ENCODE measurements at places on chromosomes 4 and X.

GRCh38 chrX:16638533-16638932 is 11.4 kb upstream of the S100G start:
- DNase-seq, result no peak

DNA sequence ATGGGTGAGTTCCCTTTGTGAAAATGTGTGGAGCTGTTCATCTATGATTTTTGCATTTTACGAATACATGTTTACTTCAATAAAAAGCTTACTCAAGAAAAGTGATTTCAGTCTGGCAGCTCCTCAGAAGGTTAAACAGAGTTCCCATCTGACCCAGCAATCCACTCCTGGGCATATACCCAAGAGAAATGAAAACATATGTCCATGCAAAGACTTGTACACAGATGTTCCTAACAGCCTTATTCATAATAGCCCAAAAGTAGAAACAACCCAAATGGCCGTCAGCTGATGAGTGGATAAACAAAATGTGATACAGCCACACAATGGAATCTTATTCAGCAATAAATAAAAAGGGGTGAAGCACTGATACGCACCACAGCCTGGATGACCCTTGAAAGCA is 20.8 kb downstream of the CLCN4 start:
- DNase-seq, result no peak

DNA sequence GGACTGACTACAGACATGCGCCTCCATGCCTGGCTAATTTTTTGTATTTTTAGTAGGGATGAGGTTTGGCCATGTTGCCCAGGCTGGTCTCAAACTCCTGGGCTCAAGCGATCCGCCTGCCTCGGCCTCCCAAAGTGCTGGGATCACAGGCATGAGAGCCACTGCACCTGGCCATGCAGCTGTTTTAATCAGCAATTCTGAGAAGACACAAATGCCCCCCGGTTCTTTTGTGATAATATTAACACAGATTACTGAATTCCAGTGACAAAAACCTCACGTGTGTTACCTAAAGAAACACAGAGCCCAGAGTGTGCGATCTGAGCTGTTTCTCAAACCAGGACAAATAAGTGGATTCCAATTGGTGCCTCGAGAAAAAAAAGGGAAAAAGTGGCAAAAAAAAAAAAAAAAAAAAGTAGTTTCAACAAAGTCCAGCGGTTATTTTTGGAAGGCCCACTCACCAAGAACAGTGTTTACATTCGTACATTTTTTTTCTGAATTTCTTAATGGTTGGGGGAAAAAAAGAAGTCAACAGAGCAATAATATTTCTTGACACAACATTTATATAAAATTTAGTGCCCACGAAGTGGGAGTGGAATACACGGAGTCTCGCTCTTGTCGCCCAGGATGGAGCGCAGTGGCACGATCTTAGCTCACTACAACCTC is 17.2 kb downstream of the DHRSX start:
- DNase-seq, result no peak

DNA sequence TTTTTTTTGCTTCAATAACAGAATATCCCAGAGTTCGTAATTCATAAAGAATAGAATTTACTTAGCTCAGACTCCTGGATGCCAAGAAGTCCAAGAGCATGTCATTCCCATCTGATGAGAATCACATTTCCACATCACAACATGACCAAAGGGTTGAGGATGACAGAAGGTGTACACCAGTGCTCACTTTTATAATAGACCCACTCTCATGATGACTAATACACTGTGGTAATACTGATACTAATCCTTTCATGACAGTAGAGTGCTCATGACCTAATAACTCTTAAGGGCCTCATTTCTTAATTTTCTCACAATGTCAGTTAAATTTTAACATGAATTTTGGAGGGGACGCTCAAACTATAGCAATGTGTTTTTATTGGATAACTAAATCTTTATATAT is 69.2 kb downstream of the ZNF732 start:
- DNase-seq, result no peak

DNA sequence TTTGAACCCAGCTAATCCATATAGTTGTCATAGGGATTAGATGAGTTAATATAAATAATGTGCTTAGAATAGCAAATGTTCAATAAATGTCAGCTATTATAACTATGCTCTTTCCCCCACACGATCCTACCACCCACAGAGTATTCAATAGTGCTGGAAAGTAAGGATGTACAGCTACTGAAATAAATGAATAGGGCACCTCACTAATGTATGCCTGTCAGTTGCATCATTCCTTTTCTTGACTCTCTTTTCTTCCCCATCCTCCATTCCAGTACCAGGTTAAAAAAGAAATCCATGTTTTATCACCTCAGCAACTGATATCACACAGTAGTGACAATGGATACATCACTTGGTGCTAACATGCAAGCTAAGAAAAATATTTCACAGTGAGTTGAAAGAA is 42.8 kb upstream of the GPM6B start:
- no peak for DNase-seq

GRCh38 chr4:27027428-27027827 is 166.8 kb downstream of the STIM2 start:
- no peak for DNase-seq

DNA sequence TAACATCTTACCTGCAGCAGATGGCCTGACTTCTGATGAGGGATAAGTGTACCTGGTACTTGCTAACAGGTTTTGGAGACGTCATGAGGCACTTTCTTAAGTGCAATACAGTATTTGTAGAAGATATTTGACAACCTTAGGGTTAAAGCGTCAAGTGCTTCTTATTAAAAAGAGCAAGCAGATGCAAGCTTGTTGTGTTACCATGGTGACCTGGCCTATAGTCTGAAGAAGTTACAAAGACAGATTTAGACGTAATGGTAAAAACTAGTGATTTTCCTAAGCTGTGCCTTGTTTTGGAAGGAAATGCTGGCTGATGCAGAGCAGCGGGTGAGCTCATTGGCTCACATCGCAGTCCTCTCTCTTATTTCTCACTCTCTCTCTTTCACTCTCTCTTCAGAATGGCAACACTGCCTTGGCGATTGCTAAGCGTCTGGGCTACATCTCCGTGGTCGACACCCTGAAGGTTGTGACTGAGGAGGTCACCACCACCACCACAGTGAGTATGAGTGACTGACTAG is 243.6 kb downstream of the ANK2 start:
- peak; percentile 36 for DNase-seq

DNA sequence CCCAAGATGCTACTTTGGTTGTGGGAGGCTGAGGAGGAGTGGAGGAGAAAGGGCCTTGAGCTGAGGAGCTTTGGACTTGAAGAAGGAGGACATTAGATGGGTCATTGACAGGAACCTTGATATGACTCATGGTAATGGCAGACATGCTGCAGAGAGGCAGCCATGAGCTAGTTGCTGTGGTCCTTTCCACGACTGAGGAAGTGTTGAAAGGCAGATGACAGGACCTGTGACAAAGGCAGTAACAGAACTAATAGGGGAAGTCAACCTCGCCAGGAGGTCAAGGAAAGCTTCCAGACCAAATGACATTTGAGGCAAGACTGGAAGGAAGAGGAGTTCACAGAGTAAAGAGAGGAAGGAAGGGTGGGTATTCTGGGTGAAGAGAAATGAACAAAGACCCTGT is 7.6 kb upstream of the XPNPEP2 start:
- no peak for DNase-seq

GRCh38 chr4:48462363-48462762 is 20.8 kb upstream of the SLC10A4 start:
- DNase-seq, result no peak

DNA sequence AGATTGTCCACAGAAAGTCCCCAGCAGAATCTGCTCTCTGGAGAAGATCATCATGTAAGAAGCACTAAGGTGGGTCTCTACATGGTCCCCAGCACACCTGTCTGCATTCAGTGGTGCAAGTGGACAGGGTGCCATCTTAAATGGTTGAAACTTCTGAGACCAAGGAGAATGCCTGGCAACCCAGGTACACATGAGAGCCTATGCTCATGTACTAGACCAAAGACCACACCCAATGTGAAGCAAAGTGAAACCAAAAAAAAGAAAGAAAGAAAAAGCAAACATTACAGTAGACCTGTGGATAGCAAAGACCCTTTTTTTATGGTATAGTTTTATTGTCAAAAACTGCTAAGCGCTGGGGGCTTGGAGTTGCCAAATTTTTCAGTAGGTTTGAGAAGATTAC is 15.0 kb downstream of the CD40LG start:
- no peak for DNase-seq

GRCh38 chr4:14726877-14727361 is 275.4 kb upstream of the CPEB2 start:
- peak; percentile 55 for DNase-seq

DNA sequence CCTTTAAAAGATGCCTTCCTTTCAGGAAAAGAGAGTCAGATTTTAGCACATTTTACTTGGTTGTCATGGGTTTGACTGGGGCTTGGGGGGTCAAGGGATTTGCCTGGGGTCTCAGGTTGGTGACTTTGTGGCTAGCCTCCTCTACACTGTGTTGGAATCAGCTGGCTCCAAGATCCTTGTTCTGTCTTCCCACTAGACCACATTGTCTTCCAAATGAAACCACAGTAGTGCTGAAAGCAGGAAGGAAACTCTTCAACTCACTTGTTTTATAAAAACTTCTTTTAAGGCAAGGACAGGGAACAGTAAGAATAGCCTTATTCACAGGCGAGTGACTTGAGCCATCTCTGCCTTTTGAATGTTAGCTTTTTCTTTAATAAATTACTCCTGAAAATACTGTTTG is 37.0 kb upstream of the OTUD4 start:
- DNase-seq, result no peak

DNA sequence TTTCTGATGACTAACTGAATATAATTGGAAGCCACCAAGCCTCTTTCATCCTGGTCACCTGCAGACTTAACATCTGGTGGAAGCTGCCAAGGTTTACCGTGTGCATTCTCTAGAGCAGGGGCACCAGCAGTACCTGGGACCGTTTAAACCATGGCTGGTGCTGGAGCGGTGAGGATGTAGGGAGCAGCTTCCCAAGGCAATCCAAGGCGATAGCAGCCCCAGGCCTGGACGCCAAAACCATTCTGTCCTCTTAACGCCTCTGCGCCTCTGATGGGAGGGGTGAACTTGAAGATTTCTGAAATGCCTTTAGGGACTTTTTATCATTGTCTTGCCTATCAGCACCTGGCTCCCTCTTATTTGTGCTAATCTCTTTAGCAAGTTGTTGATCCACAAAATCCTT is 37.3 kb upstream of the SPANXN2 start:
- no peak for DNase-seq

- DNase-seq, result no peak
Observed at GRCh38 chr4:150997141-150997540, 17.9 kb downstream of the LRBA start.

- DNase-seq, result peak; percentile 40
Observed at GRCh38 chrX:129679901-129680300, 25.1 kb upstream of the APLN start.

GRCh38 chrX:40149286-40150175 is 51.8 kb upstream of the BCOR start:
- no peak for DNase-seq

GRCh38 chr4:80196922-80197573 is at the start of gene PRDM8:
Gene PRDM8 (plus strand): TSS chr4:80197503. CDS start chr4:80200081, 2,578 bp downstream.
- DNase-seq, result peak; percentile 56

DNA sequence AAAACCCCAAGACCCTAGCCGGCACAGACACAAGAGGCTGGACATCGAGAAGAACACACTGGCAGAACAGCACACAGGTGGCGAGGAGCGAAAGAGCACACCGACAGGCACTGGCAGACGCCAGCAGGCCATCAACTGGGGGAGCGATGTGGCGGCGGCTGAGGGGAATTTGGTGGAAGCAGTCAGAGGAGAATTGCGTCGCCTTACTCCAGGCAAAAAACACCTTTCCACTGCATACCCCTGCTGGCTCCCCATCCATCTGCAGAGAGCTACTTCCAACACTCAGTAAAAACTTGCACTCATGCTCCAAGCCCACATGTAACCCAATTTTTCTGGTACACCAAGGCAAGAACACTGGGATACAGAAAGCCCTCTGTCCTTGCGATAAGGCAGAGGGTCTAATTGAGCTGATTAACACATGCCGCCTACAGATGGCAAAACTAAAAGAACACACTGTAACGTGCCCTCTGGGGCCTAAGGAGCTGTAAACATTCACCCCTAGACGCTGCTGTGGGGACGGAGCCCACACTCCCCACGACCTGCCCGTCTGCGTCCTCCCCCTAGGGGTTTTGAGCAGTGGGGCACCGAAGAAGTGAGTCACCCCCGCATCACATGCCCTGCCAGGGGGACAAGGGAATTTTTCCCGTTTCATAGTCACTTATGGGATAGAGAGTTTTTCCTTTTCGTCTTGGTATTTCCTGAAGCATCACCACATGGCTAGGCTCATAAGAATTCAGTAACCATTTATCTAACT is 262.3 kb downstream of the KCTD8 start:
- peak; percentile 2 for DNase-seq

GRCh38 chrX:5380426-5380825 is 848.2 kb downstream of the NLGN4X start:
- DNase-seq, result no peak

- DNase-seq, result no peak
Observed at GRCh38 chrX:127574829-127575228, 477.4 kb downstream of the ACTRT1 start.

DNA sequence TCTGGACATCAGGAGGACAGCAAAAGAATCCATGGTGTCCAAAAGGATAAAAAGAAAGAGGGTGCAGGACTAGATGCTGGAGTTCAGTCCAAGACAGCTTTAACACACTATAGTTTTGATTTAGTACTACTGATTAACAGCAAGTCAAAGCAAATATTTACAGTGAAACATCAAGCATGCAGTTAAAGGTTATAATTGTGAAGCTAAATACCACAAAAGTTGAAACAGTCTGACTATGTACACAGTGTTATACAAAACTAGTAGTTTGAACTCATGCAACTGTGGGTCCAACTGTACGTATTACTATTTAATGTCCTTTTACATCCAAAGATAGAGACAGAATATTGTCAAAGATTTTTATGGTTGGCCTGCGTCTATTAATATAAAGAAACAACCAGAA is 57.6 kb downstream of the CHIC2 start:
- no peak for DNase-seq

- no peak for DNase-seq
Observed at GRCh38 chr4:10118048-10119004, 1.7 kb upstream of the WDR1 start.

GRCh38 chrX:64169988-64170387 is 35.5 kb downstream of the AMER1 start:
- no peak for DNase-seq

- DNase-seq, result peak; percentile 80
Observed at GRCh38 chrX:20547611-20548051, 280.9 kb upstream of the RPS6KA3 start.

DNA sequence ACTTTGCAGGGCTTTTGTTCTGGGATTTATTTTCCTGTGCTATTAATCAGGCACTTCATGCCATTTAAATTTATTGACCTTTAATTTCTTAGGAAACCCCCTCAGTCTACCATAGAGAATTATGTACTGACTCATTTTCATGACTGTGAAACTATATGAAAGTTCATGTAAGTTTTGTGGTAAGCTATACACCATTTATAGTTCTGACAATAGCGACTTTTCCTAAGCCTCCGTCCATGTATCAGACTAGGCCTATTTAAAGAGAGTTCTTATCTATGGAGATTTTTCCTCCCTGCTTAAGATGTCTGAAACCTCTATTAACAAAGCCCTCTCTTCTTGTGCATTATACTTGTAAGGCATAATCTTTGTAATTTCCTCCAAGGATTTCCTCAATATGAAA is 111.6 kb downstream of the AFF2 start:
- DNase-seq, result no peak

GRCh38 chrX:145792281-145792680 is 25.3 kb upstream of the SLITRK2 start:
- no peak for DNase-seq
